Dermis microvascular lymphatic vessel endothelial cell (primary cell): ENCODE measurements at places on chromosomes 1 and 21. TPM values are rescaled to one million over a fixed set of nuclear protein-coding genes. Genes with fewer than 3 reads are reported as not detected.

CR1L gene
- total RNA-seq = not detected in 2 replicates

C4BPB gene
- total RNA-seq = 0.13 TPM in 1 of 2 replicates, not detected in the other

SHE gene
- total RNA-seq = 69.1 and 86.5 TPM in 2 replicates

ST6GALNAC5 gene
- not detected in 2 replicates for total RNA-seq

CBR1 gene
- 13.4 and 23.3 TPM in 2 replicates for total RNA-seq

TMPRSS3 gene
- total RNA-seq = under 0.01 TPM in 1 of 2 replicates, not detected in the other

RNU1-1 gene
- under 0.01 TPM in 2 replicates for total RNA-seq
